ENCODE measurements at places on chromosomes 16 and 17. TPM values are rescaled to one million over a fixed set of nuclear protein-coding genes. Genes with fewer than 3 reads are reported as not detected.

Gene MT4
- not detected for total RNA-seq

Gene TPSB2
- 0.89 TPM for total RNA-seq

Gene TMEM204
- 19.4 TPM for total RNA-seq

Gene KRT24
- not detected for total RNA-seq

Gene KRT9
- not detected for total RNA-seq

Gene TPSG1
- not detected for total RNA-seq

Gene TMEM186
- 6.3 TPM for total RNA-seq

Gene CES1
- 0.22 TPM for total RNA-seq

Gene KRTAP2-2
- total RNA-seq, result not detected

Gene RASD1
- 5.2 TPM for total RNA-seq

Gene SLFN13
- total RNA-seq, result 2.7 TPM

DNA sequence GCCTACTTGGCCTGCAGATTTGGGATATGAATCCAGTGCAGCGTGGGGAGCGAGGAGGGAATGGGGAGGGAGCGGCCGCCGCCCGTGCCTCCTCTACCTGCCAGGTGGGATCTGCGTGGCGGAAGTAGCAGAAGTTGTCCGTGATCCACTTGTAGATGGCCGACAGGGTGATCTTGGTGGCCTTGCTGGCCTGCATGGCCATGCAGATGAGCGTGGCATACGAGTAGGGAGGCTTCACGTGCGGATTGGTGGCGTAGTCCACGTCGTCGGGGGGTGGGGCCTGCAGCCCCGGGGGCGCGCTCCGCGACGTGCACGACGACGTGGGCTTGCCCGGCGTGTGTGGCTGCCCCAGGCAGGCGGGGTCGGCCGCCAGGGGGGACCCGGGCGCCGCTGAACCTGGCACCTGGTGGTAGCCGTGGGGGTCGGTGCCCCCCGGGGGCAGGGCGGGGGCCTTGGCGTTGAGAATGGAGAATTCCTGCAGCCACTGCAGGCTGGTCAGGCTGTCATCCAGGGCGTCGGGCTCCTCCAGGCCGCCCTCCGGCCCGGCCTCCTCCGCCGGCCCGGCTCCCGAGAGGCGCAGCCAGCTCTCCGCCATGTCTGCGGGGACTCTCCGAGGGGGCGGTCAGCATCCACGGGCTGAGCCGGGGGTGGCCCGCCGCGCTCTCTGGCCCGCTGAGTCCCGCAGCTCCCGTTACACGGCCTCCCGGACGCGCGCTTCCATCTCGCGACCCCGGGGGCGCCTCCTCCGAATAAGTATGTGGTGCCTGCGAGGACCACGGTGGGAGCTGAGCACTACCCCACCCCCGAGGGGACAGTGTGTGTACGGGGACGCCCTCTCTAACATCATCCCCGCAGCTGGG lies 1.0 kb downstream of the FOXJ1 start:
- peaks cover 79% of the 10 kb centered on the region for H3K27me3 ChIP-seq
- H3K27ac ChIP-seq, result no peak overlapping the region
- H3K36me3 ChIP-seq, result no peaks in the 10 kb centered on the region
- H3K4me1 ChIP-seq, result peaks cover 50% of the 10 kb centered on the region

GRCh38 chr17:81200695-81201580 lies 21.8 kb downstream of the CEP131 start:
- peaks cover 25% of the 10 kb centered on the region for H3K4me1 ChIP-seq
- H3K27ac ChIP-seq, result no peak overlapping the region
- DNase-seq, result peak; percentile 81
- H3K4me3 ChIP-seq, result no peak overlapping the region

DNA sequence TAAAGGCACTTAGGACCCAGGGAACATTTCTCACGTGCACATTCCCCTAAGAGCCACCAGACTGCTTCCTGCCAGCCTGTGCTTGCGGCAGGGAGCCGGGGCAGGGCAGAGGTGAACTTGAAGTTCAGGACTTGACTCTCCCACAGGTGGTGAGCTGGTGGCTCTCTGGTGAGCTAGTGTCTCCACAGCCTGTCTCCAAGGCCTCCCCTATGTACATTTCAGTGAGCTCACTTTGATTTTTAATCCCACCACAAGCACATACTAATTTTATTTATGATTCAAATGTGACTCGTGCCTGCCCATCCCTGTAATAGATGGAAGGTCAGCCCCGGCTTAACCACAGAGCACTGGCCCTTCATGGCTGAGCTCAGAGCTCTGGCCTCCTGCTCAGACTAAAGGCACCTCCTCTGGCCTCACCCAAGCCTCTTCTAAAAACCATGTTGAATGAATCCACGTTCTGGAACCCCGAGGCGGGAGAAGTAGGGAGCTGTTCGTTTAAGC lies 9.2 kb downstream of the SNN start:
- no peak for DNase-seq
- no peak overlapping the region for H3K4me3 ChIP-seq
- H3K27me3 ChIP-seq, result no peaks in the 10 kb centered on the region
- H3K4me1 ChIP-seq, result peaks cover 67% of the 10 kb centered on the region
- peaks cover 58% of the 10 kb centered on the region for H3K36me3 ChIP-seq

- DNase-seq, result no peak
- no peaks in the 10 kb centered on the region for H3K36me3 ChIP-seq
- no peak overlapping the region for H3K27ac ChIP-seq
- H3K27me3 ChIP-seq, result peaks cover 7% of the 10 kb centered on the region
- no peak overlapping the region for H3K4me3 ChIP-seq
Observed at GRCh38 chr16:81796035-81796434, 16.9 kb downstream of the PLCG2 start.

DNA sequence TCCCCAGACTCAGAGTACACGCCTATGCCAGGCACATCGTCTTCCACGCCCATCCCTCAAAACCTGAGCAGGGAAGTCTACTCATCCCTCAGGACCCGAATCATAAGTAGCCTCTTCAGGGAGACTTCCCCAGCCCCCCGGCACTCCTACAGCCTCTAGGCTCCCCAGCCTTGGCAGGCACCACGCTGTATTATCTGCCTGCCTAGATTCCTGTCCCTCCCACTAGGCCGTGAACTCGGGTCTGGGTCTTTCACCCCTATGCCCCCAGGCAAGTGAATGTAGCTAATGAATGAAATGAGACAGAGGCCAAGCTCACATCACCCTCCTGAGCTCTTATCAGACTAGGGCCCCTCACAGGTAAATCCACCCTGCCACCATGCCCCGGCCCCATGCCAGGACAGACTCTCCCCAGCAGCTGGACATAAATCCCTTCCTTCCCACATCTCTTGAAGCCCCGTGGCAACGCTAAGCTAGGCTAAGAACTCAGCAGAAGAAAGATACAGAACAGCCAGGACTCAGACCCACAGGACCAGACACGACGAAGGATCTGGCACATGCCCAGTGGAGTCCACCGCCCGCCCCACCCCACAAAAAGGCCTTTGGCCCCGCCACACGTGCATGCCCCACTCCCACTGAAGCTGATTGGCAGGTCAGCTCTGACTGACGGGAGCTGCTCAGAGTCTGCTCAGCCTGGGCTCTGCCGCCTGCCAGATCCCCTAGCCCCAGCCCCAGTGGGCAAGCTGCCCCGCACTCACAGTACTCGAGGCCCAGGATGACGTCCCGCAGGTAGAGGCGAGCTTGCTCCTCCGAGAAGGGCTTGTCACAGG lies 13.0 kb downstream of the CAMKK1 start:
- no peak overlapping the region for H3K4me3 ChIP-seq
- peaks cover 34% of the 10 kb centered on the region for H3K4me1 ChIP-seq
- peaks cover 42% of the 10 kb centered on the region for H3K36me3 ChIP-seq
- DNase-seq, result peak; percentile 50
- H3K27me3 ChIP-seq, result peaks cover 1% of the 10 kb centered on the region

- no peaks in the 10 kb centered on the region for H3K36me3 ChIP-seq
- no peak overlapping the region for H3K27ac ChIP-seq
- no peak for DNase-seq
- H3K27me3 ChIP-seq, result peaks cover 6% of the 10 kb centered on the region
- H3K4me3 ChIP-seq, result no peak overlapping the region
Observed at GRCh38 chr16:58031016-58031800, 5.7 kb downstream of the MMP15 start.

- DNase-seq, result no peak
- peaks cover 18% of the 10 kb centered on the region for H3K27me3 ChIP-seq
- peaks cover 58% of the 10 kb centered on the region for H3K4me1 ChIP-seq
- H3K36me3 ChIP-seq, result peaks cover 2% of the 10 kb centered on the region
- peak within 1 kb of the TSS; percentile 55 for H3K4me3 ChIP-seq
- peak within 1 kb of the TSS; percentile 90 for H3K27ac ChIP-seq
Observed at GRCh38 chr17:81165246-81166032, at the start of gene PVALEF. Gene PVALEF (plus strand): TSS chr17:81165507. CDS start chr17:81181227, 15,720 bp downstream.

GRCh38 chr17:16935786-16936185 lies 36.1 kb downstream of the TNFRSF13B start:
- DNase-seq, result no peak
- no peak overlapping the region for H3K27ac ChIP-seq
- peaks cover 7% of the 10 kb centered on the region for H3K4me1 ChIP-seq
- H3K4me3 ChIP-seq, result no peak overlapping the region
- H3K27me3 ChIP-seq, result no peaks in the 10 kb centered on the region
- H3K36me3 ChIP-seq, result no peaks in the 10 kb centered on the region

- H3K36me3 ChIP-seq, result no peaks in the 10 kb centered on the region
- H3K4me1 ChIP-seq, result peaks cover 39% of the 10 kb centered on the region
- no peak for DNase-seq
- H3K27me3 ChIP-seq, result peaks cover 3% of the 10 kb centered on the region
- no peak overlapping the region for H3K27ac ChIP-seq
Observed at GRCh38 chr16:88195911-88196465, 186.8 kb upstream of the ZNF469 start.

DNA sequence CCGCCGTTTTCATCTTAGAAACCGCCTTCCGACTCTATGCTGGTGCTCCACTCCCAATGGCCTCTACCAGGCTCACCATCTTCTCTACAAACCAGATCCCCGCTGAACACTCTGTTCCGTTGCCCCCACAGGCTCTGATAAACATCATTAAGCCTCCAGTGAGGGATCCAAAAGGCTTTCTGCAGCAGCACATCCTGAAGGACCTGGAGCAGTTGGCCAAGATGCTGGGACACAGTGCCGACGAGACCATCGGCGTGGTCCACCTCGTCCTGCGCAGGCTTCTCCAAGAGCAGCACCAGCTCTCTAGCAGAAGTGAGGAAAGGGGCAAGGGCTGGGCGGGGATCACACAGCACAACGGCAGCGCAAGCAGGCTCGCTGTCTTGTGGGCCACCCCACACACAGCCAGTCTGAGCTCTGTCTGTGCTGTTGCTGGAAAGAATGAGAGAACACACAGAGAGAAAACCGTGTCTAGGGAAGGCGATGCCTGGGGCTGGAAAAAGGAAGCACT lies 33.5 kb upstream of the ENDOV start:
- H3K36me3 ChIP-seq, result peaks cover 89% of the 10 kb centered on the region
- H3K27ac ChIP-seq, result no peak overlapping the region
- H3K4me1 ChIP-seq, result no peaks in the 10 kb centered on the region
- no peak for DNase-seq

DNA sequence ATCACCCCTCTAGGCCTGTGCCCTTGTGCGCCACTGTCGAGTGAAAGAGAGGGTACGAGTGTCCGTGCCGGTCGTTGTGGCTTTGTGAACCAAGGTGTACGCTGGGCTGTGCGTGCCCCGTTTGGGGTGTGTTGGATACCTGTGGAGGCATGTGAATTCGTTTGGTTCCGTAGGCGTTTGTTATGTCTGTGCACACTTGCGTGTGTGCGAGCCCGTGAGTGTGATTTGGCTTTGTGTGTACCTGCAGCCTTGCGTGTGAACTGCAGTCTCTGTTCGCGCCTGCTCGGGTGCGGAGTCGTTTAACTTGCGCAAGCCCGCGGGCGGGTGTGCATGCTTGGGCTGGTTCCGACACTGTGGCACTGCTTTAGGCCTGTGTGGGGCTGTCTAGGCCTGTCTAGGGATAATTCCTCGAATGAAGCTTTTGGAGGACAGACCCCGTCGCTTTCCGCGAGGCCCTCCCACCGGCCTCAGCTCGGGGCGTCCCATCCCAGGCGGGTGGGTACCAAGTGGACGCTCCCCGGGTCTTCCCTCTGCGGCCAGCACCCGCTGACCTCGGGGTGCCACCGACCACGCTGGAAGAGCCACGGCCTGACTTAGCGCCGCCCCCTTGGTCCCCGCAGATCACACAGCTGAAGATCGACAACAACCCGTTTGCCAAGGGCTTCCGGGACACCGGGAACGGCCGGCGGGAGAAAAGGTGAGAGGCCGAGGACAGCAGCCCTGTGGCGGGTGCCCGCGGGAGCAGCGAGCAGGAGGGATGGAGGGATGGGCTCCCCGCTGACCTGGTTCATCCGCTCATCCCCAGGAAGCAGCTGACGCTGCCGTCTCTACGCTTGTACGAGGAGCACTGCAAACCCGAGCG lies 4.4 kb downstream of the TBX2 start:
- no peak for DNase-seq
- peaks cover 7% of the 10 kb centered on the region for H3K36me3 ChIP-seq
- H3K27me3 ChIP-seq, result peaks cover 94% of the 10 kb centered on the region
- H3K4me3 ChIP-seq, result peak overlapping the region; percentile 3
- H3K27ac ChIP-seq, result no peak overlapping the region

DNA sequence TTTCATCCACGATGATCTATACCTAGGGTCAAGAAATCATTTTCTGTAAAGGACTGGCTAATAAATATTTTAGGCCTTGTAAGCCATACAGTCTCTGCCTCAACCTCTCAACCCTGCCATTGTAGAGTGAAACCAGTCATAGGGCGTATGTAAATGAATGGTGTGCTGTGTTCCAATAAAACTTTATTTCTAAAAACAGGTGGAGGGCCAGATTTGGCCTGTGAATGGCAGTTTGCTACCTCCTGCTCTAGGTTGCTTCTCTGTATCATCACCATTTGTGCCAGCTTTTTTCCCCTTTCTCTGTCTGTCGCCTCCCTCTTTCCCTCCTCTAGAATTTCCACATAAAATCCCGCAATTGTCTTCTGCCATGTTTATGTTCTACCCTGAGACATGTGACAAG lies 181.7 kb downstream of the XYLT1 start:
- H3K4me3 ChIP-seq, result no peak overlapping the region
- peaks cover 2% of the 10 kb centered on the region for H3K27me3 ChIP-seq
- H3K36me3 ChIP-seq, result no peaks in the 10 kb centered on the region
- peak overlapping the region; percentile 59 for H3K27ac ChIP-seq
- H3K4me1 ChIP-seq, result peaks cover 20% of the 10 kb centered on the region
- DNase-seq, result no peak

GRCh38 chr17:69954241-69954925 lies 120.6 kb upstream of the KCNJ16 start:
- no peaks in the 10 kb centered on the region for H3K36me3 ChIP-seq
- no peak for DNase-seq
- H3K4me3 ChIP-seq, result no peak overlapping the region
- H3K27ac ChIP-seq, result no peak overlapping the region

DNA sequence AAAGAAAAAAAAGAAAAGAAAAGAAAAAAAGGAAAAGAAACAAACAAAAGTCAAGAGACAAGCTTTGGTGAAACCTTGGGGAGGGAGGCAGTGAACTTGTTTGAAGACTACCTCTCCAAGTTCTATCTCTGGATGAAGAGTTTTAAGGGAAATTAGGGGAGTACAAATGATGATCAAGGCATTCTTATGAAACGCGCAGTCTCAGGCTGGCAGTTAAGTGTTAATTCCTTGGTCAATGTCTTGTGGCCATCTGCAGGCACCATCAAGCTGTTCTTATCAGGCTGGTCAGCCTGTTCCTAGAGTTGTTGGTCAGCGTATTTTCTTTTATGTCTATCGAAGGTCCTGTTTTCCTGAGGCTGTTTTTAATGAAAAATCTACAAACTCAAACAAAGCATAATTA lies 8.2 kb upstream of the DRG2 start:
- no peak overlapping the region for H3K4me3 ChIP-seq
- no peaks in the 10 kb centered on the region for H3K36me3 ChIP-seq
- no peak overlapping the region for H3K27ac ChIP-seq

GRCh38 chr16:1823821-1824220 lies 2.8 kb downstream of the HAGH start:
- no peak overlapping the region for H3K4me3 ChIP-seq
- peaks cover 36% of the 10 kb centered on the region for H3K36me3 ChIP-seq

- no peaks in the 10 kb centered on the region for H3K4me1 ChIP-seq
- peaks cover 2% of the 10 kb centered on the region for H3K27me3 ChIP-seq
- no peaks in the 10 kb centered on the region for H3K36me3 ChIP-seq
- DNase-seq, result no peak
- no peak overlapping the region for H3K27ac ChIP-seq
Observed at GRCh38 chr16:76796978-76797377, 394.0 kb upstream of the MON1B start.
